ENCODE measurements at places on chromosomes 7 and 10.

GRCh38 chr7:4527988-4528636 lies 154.0 kb upstream of the FOXK1 start:
- DNase-seq = no peak

- no peak for DNase-seq
Measured at GRCh38 chr10:35876248-35876647, 234.2 kb upstream of the FZD8 start.

GRCh38 chr7:152931633-152932032 lies 172.1 kb downstream of the ACTR3B start:
- DNase-seq = no peak

- no peak for DNase-seq
Measured at GRCh38 chr10:55746002-55746401, 615.1 kb downstream of the ZWINT start.

- DNase-seq = no peak
Measured at GRCh38 chr7:128005117-128005516, 26.1 kb downstream of the LRRC4 start.

DNA sequence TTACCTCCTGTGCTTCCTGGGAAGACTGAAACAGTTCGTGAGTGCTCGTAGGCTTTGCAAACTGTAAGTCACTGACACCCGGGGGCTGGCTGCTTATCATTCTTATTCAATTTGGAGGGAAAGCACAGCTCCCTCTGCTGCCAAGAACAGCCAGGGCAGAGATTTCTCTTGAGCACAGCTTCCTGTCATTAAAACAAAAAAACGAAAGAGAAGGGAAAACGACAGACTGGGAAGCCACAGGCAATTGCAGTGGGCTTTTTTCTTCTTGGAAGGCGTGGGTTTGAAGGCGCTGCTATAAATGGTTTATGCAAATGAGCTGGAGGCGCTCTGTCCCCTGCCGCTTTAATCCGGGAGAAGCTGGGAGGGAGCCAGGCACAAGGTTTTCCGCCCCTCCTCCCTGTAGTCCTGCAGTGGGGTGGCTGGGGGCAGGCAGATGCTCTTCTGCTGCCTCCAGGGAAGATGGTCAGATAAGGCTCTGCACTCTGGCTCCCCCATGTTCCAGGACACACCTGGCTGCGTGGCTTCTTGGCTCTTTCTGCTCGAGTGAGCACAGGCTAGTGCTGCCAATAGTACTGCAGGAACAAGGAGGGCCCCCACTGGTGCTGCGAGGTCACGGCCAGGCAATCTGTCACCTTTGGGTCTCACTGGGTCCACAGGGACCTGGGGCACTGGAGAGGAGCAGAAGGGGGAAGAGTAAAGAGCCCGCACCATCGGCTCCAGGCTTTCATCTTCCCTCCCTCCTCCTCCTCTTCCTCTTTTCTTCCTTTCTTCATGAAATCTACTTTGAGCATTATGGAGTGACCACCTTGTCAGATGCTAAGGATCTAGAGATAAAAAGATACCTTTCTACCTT lies 49.5 kb downstream of the NEURL1 start:
- DNase-seq = peak; percentile 82

- no peak for DNase-seq
Measured at GRCh38 chr10:133361773-133362441, 4.1 kb upstream of the FUOM start.

DNA sequence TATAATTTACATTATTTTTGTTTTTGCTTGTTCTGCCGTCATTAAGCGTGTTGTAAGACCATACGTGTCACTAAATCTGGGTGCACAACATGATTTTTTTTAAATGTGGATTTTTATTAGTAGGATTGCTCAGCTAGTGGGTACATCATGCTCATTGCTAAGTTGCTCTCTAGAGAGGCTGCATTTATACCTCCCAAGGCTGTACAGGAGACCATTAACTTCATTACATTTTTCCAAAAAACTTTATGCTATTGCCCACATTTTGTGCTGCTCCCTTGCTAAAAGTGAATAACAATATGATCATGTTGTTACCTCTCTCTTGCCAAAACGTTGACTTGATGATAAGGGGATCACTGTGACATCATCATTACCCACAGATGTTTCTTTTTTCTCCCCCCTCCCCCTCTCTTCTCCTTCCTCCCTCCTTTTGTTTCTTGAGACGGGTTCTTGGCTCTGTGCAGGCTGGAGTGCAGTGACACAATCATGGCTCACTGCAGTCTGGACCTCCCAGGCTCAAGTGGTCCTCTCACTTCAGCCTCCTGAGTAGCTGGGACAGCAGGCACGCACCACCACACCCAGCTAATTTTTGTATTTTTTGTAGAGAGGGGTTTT lies 65.1 kb downstream of the BMPR1A start:
- no peak for DNase-seq

GRCh38 chr10:98217801-98218200 lies 50.2 kb downstream of the LOXL4 start:
- no peak for DNase-seq

DNA sequence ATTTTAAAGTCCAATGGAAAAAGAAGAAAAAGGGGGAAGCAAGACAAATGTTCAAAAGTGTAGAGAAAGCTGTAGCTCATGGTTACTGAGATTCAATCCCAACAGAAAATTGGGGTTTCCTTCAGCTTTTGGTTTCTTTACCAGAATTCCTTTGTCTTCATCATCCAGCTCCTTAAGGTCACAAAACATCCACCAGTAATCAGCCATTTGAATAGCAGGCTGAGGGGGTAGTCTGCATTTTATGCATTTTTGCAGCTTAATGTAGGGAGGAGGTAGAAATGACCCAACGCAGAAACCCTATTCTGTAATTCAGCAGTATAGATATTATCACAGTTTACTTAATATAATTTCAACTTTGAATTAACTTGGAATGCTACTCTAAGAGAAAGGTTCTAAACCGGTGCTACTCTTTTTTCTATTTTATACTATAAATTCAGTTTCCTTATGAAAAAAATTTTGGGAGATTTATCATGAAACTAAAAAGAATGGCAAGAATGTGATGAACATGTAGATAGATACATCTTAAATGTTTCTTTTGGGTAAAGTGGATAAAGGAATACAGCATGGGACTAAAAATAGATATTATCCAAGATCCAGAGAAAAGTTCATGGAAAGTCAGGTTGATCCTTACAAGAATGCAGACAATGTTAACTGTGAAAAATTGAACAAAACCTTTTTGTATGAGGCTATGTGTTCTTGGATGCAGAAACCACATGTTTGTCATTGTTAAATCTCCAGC lies 596.9 kb downstream of the PHTF2 start:
- no peak for DNase-seq

GRCh38 chr10:19833170-19833824 lies 17.1 kb downstream of the PLXDC2 start:
- no peak for DNase-seq
